ENCODE measurements at places on chromosomes 11 and 22.

GRCh38 chr22:20392983-20393704, 807 bp upstream of the ZNF74 start:
- DNase-seq = no peak

- no peak for DNase-seq
These were observed 725.0 kb downstream of the METTL15 start for GRCh38 chr11:28833169-28833568.

GRCh38 chr11:111819161-111819828, 52.1 kb downstream of the ALG9 start:
- peak; percentile 94 for DNase-seq

DNA sequence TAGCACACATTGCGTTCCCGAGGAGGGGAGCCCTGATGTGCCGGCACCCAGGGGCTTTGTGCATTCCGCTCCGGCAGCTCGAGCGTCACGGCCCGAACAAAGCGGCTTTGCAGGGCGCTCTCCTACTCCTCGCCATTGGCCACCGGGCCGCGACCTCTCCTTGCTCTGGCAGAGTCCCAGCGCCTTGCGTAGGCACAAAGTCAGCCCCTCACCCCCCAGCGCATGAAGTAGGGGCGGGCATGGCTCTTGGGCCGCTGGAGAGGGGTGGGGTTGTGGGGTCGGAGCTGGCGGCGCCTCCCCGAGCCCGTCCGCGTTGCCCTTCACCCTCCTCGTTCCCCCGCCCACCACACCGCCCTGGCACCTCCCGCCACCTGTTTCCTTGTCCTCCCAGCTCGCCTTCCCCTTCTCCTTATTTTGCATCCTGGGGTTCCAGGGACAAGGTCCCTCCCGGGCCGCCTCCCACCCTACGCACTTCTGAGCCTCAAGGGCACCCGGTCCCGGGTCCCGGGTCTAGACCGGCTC, 753 bp upstream of the PPARA start:
- no peak for DNase-seq

DNA sequence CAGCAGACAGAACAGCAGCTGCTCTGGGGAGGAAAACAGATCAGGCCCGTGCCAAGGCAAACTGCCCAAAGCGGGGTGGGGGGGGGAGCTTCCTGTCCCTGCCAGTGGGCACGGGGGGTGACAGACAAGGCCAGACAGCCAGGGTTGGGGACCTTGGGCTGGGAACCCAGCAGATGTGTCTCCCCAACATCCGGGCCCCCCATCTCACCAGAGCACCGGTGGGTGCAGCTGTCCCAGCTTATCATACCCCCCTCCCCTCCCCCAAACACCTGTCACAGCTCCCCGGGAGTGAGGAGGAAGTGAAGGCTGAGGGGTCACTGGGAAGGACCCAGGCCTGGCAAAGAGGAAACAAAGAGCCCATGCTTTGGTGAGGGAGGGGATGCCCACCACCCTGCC, 1.3 kb downstream of the PPP1R14B start:
- DNase-seq = no peak

- no peak for DNase-seq
These were observed 3.4 kb upstream of the MRPL16 start for GRCh38 chr11:59814021-59814420.

DNA sequence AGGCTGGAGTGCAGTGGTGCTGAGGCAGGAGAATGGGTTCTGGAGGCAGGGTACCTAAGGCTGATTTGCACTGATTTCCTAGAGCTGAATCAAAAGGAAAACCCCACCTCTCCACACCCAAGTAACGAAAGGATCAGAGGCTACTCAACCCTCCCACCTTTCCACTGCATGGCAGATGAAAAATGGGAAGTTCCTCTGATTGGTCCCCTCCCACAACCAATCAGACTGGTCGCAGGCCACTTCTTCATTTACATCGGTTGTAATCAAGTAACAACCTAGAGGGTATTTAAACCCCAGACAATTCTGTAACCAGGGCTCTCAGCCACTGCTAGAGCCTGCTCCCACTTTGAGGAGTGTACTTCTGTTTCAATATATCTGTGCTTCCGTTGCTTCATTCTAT, 18.6 kb upstream of the PARVB start:
- DNase-seq = no peak

DNA sequence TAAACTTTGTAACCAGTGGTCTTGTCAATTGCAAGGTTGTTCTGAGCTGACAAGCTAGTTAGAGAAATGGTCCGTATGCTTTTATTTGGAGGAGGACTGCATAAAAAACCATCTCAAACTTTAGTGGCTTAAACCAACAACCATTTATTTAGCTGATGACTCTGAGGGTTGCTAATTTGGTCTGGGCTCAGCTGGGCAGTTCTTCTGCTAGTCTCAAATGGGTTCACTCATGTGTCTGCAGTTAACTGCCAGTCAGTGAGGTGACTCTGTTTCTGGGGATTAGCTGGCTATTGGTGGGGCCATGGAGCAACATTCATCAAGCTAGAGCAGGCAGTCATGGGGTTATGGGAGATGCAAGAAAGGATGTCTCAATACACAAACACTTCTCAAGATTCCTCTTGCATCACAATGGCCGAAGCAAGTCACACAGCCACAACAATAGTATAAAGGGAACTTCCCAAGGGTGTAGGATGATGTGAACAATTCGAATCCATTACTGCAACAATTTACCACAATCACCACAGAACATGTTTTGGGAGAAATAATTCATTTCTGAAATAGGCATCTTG, 521.9 kb downstream of the INSC start:
- DNase-seq = no peak
